ENCODE measurements at places on chromosomes 2 and 18.
A peak's percentile ranks its signal among the peaks of the same experiment; 100 is the strongest.

DNA sequence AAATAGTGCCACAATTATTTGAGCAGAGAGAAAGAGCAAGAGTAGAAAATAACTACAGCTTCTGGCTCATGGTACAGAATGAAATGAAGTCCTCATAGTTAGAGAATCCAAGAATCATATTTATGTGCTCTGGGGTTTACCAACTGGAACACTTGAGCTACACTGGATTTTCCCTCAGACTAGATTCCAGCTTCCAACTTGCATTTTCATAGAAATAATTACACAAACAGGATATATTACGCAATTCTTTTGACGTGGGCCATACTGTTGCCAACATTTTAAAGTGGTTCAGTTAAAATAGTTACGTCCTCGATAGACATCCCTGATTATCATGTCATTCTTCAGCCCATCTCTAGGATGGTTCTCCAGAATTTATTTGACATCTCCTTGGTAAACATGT, 129.2 kb downstream of the ETAA1 start:
- no peak for DNase-seq

DNA sequence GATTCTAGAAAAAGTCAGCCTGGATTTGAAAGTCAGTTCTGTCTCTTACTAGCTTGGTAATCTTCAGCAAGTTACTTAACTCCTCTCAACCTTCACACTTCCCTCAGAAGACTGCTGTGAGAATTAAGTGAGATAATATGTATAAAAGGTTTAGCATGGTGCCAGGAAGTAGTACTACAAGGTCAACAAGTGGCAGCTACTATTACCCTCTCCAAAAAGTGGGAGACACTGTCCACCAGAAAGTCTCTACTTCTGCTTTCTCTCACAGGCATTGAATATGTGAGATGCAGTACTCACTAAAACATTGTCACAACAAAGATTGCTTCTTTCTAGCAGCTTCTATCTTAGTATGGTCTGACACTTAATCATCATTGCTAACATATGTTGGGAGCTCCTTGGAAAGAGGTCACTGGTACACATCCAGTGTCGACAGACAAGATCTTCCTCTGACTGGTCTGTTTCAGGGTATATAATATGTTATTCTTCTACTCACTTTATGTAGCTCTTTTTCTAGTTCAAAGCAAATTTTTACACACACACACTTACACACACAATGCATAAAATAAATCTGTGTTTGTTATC, 47.9 kb downstream of the DOCK10 start:
- no peak for DNase-seq

DNA sequence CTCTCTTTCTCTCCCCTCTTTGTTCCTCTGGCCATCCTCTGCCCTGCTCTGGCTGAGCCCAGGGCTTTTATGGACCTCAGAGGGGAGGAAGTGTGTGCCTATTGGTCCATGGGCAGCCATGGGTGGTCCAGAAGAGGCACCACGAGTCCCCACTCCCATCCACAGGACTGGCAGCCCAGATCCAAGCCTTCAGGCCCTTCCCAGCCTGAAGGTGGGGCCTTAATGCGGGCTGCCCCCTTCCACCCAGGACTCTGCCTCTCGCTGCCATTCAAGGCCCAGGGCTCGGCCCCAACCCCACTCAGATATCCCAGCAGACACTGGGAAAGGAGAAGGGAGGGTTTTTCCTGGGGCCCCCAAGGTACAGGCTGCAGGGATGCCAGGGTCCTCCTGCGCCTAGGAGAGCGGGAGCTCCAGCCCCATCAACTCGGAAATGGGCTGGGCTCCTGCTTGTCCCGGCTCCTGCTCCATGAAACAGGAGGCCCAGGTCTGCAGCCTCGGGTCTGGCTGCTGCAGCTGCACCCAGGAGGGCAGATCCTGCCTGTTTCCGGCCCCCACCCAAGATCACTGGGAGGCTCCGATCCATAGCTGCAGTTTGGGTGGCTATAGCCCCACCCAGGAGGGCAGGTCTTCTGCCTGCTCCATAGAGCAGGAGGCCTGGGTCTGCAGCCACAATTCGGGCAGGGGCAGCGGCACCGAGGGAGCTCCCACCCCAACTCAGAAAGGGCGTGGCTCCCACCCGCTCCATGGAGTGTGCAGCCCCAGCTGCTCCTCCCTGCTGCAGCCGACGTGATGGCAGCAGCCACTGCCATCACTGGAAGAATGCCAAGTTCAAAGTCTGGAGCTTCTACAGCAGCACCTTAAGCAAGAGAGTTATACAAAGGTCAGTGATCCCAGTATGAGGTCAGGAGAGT, 116.6 kb upstream of the RBBP8 start:
- no peak for DNase-seq

DNA sequence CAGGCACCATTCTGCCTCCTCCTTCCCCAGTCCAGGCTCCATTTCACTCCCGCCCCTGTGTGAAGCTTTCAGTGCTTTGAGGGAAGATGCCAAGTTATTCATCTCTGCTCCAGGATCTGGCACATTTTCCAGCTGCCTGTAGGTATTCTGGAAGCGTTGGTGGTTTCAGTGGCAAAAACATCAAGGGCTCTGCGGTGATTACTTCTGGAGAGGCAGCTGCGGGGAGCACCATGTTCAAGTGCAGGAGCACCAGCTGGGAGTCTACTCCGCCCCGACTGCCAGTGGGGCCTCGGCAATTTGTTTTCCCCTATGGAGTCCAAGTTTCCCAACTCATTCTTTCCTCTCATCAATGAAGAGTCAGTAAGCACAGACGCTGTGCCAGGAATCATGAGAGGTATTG, 211.7 kb downstream of the CLIP4 start:
- DNase-seq, result no peak

- DNase-seq, result peak; percentile 32
Observed at GRCh38 chr18:55988537-55988936, 400.5 kb upstream of the TCF4 start.

DNA sequence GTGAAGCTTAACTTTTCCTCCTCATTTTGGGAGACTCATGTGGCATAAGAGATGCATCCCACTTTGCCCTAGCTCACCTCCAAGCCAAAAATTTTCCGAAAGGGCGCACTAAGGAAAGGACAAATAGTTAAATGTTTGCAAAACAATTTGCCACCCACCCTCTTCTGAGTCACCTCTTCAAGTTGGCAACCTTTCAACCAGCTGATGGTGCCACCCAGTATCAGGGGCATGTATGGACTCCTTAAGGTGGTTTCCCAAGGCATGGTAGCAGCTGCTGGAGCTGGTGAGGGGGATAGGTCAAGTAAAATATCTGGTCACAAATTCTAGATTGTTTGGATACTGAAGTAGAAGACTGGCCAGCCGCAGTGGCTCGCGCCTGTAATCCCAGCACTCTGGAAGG, 17.2 kb upstream of the ITGAV start:
- DNase-seq, result no peak

Data from NAMALWA (cell line).